Endothelial cell (in vitro differentiated cells): ENCODE measurements at places on chromosomes 12 and 14. TPM values are rescaled to one million over a fixed set of nuclear protein-coding genes. Genes with fewer than 3 reads are reported as not detected.

- peak overlapping the region; percentile 51 for H3K4me3 ChIP-seq
- H3K27ac ChIP-seq: no peak overlapping the region
- no peak for DNase-seq
- H3K27me3 ChIP-seq: peaks cover 37% of the 10 kb centered on the region
- H3K4me1 ChIP-seq: peaks cover 24% of the 10 kb centered on the region
Measured at GRCh38 chr14:94768521-94769390, 1.2 kb downstream of the GSC start.

DNA sequence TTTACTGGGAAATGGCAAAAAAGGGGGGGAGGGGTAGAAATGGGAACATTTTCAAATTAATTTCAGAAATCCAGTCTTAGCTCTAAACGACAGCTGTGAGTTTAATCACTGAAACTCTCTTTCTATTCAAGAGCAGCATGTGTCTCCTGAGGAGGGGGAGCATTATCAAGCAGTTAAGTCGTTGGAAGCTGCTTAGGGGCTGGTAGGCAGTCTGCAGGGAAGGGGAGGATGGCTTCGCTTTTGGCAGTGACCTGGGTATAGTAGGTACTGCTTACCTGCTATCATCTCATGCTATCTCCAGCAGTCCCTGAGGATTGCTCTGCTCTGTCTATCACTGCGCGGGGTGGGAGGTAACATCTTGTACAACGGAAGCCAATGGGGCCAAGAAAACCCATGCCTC, 567.4 kb downstream of the NRXN3 start:
- peaks cover 3% of the 10 kb centered on the region for H3K27me3 ChIP-seq
- no peak for DNase-seq
- peaks cover 14% of the 10 kb centered on the region for H3K4me1 ChIP-seq
- H3K4me3 ChIP-seq: no peak overlapping the region
- no peaks in the 10 kb centered on the region for H3K36me3 ChIP-seq

Gene TIGAR
- 21.9 TPM for total RNA-seq

Gene RFX4
- total RNA-seq: not detected

- DNase-seq: no peak
- H3K27ac ChIP-seq: no peak overlapping the region
- no peak overlapping the region for H3K4me3 ChIP-seq
Measured at GRCh38 chr12:19692091-19692490, 252.8 kb downstream of the AEBP2 start.

DNA sequence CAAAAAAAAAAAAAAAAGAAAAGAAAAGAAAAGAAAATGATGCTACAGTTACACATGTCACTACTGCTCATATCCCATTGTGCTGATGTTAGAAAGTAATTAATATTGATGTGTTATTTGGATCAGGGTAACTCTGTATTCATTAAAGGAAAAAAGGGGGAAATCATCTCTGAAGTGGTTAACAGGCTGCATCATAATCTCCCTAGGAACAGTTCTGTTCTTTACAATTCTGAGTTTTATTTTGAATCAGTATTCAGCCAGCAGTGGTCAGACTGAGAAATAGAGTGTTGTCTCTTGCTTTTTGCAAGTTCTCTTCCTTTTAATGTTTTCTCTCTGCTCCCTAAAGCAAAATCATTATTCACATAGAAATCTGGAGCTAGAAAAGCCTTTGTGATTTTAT, 128.6 kb upstream of the CRY1 start:
- no peak overlapping the region for H3K27ac ChIP-seq
- H3K4me1 ChIP-seq: peaks cover 14% of the 10 kb centered on the region
- DNase-seq: no peak
- no peak overlapping the region for H3K4me3 ChIP-seq
- H3K27me3 ChIP-seq: peaks cover 2% of the 10 kb centered on the region
- H3K36me3 ChIP-seq: peaks cover 3% of the 10 kb centered on the region

Gene SMCO2
- 0.46 TPM for total RNA-seq

DNA sequence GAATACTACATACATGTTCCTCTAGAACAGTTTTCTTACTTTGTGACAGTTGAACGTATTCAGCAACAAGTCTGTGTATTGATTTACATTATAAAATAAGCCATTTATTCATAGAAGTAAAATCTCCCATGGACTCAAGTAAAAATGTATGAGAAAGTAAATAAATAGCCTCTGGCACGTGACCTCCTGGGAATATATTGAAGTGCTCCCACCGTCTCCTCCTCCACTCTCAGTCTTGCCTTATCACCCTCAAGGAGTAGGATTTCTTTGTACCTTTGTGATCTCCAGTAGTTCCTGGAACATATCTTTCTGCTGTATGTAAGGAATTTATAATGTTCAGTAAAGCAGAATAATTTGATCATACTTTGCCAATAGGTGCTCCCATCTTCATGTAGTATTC, 90.9 kb downstream of the DIP2B start:
- no peak overlapping the region for H3K27ac ChIP-seq
- no peak for DNase-seq
- peaks cover 6% of the 10 kb centered on the region for H3K36me3 ChIP-seq
- H3K4me1 ChIP-seq: peaks cover 25% of the 10 kb centered on the region
- no peak overlapping the region for H3K4me3 ChIP-seq

- no peak for DNase-seq
- no peaks in the 10 kb centered on the region for H3K4me1 ChIP-seq
- H3K27me3 ChIP-seq: no peaks in the 10 kb centered on the region
- no peak overlapping the region for H3K4me3 ChIP-seq
- H3K27ac ChIP-seq: no peak overlapping the region
Measured at GRCh38 chr14:36130186-36130585, 46.3 kb downstream of the PTCSC3 start.
